Bone marrow (tissue), 2 donors: ENCODE measurements at places on chromosomes 2 and 18.

DNA sequence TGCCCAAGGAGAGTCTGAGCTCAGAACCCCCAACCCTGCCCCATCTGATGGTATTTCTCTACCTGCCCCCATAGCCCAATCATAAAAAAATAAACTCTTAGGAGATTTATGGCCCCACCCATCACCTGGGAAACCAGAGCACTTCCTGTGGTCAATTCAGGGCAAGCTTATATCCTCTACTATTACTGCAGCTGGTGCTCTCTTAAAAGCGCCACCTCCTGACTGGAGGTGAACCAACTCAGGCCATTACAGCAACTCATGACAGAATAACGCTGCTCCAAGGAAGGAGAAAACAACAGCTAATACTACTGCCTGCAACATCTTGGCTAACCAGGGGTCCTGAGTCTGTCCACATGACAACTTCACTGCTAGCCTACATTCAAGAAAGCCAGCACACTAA, 195.7 kb downstream of the MTCL1 start:
- no peak for DNase-seq

DNA sequence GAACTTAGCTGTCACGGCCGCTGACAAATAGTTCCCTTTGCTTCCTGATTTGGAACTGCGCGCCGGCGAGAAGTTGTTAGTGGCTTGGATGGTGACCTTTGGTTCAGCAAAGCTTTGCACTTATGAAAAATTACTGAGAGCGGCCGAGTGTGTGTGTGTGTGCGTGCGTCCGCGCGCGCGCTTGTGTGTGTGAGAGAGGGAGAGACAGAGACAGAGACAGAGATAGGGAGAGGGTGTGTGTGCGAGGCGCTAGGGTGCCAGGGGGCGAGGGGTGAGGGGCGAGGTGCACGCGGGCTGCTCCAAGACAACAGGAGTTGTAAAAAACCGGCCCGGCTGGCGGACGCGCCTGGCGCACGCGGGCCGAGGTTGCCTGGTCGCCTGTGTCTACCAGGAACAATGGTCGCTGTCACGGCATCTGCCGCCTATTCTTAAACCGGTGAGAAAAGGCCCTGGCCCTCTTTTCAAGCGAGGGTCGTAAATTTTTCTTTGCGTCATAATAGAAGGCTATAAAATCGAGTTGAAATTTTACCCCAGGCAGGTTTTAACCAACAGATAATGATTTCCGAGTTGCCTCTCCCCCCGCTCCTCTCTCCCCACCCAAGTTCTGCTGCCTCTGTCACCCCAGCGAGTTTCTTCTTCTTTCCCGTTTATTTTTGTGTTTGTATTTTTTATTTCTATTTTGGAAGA, 535 bp downstream of the HOXD3 start:
- no peak for DNase-seq

GRCh38 chr2:239604861-239605260, 204.0 kb upstream of the HDAC4 start:
- no peak for DNase-seq

GRCh38 chr2:169184074-169184473, 114.7 kb downstream of the DHRS9 start:
- DNase-seq = no peak

- no peak for DNase-seq
Observed at GRCh38 chr18:6624661-6625311, 104.7 kb upstream of the ARHGAP28 start.

DNA sequence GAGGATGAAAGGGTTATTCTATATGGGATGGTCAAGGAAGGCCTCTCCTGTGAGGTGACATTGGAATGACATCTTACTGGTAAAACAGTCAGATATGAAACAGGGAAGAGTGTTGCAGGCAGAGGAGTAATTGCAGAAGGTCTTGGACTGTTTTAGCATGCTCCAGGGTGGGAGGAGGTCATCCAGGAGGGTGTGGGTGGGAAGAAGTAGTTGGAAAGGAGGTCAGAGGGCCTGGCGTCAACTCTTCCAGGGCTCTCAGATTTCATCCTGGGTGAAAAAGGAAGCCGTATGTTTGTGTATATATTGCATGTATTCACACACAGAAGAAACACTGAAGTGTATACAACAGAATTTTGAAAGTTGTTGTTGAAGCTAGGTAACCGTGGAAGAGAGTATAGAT, 48.2 kb downstream of the ATP9B start:
- no peak for DNase-seq

- no peak for DNase-seq
Observed at GRCh38 chr2:121505986-121506586, 24.6 kb upstream of the RNU4ATAC start.

DNA sequence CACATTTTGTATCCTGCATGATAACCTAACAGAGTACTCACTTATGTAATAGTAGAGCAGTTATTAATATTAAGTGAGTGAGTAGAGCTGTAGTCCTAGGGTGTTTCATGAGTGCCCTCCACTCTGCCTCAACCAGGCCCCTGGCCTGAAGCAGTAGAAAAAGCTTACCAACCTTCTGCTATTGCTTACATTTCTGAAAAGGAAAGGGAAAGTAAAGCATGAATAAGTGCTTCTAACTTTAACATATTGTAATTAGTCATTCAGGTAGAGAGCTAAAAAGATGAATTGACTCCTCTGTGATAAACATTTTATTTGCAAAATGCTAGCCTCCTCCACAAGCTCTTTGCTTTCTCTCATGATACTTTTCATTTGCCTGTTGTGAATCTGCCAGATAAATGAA, 94.7 kb upstream of the RPE start:
- no peak for DNase-seq

DNA sequence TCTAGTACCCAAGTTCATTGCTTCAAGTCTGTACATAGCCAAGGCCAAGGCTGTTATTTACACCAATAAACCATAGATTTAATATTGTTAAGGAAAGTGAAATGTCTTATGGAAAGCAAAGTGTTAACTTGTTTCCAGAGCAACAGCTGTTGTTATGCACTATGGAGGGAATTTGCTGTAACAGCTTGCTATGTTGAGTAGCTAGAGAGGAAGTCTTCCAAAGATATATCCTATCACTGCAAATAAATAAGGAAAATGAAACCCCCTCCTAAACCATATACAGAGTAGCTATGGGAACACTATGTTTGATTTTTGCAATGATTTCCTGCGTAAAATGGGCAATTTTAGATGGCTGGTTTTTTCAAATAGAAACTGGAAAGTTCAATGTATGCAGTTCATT, 21.1 kb downstream of the TMEM182 start:
- DNase-seq = no peak

DNA sequence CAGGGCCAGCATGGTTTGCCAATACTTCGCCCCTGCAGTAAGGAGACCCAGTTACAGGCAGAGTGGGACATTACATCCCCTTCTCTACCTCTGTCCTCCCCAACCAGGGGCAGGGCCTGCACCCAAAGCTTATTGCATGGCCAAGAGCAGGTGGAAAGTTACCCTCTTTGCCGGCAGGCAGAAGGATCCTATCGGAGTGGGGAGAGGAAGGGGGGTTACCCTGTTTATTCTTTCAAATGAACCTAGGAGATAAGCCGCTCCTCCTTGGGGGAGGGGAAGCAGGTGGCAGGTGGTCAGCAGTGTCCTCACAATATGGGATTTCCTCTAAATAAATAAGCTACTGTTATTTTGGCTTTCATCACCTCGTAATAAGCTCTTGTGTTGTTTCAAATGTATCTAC, 53.9 kb downstream of the SPATS2L start:
- no peak for DNase-seq

DNA sequence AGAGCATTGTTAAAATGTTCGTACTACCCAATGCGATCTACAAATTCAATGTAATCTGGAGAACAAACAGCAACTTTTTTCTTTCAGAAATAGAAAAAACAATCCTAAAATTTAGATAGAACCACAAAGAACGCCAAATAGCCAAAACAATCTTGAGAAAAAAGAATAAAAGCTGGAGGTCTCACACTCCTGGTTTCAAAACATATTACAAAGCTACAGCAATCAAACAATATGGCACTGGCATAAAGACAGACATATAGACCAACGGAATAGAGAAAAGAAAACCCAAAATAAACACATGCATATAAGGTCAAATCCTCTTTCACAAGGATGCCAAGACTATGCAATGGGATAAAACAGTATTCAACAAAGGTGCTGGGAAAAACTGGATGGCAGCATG, 74.5 kb downstream of the MAP4K3 start:
- DNase-seq = no peak

- no peak for DNase-seq
Observed at GRCh38 chr2:203543898-203544328, 8.8 kb upstream of the RAPH1 start.

DNA sequence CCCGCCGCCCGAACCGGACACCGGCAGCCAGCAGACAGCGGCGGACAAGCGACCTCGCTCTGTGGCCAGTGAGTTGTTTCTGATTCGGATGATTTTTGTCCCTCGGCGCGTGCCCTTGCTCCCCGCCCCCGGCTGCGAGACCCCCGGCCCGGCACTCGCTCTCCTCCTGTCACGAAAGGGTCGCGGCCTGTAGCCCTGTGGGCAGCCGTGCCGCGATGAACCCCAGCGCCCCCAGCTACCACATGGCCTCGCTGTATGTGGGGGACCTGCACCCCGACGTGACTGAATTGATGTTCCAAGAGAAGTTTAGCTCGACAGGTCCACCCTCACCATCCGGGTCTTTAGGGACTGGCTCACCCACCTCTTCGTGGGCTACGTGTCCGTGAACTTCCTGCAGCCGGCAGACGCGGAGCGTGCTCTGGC, 1257.5 kb upstream of the ACVR2A start:
- no peak for DNase-seq

DNA sequence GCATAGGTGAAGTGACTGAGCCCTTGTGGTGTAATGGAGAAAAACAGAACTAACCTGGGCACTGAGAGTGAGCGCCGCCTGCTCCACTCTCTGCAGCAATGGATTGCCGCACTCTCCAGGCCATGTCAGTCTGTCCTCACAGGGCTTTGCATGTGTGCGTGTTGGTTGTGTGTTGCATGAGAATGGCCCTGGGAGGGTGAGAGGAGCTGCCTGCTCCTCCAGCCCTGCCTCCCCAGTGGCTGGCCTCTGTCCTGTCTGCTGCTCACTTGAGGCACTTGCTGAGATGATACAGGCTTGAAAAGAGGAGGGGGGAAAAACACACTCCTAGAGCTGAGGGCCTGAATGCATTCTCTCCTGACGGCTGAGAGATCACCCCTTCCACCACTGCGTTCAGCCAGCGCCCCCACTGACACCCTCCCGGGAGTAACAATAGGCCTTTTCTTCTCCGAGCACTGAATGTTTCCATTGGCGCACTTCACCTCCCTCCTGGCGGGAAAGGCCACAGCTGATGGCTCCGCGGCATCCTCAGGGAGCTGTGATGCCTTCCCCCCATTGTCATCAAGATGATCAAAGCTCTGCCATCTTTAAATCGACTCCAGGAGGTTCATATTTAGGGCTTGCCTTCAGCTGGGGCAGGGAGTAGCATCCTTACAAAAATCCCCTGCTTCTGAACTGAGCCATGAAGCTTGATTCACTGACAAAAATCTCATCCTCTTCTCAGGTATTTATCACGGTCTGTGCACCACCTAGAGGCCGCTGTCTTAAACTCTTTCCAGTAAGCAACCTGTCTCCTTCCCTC, 49.9 kb upstream of the DAPL1 start:
- peak; percentile 58 for DNase-seq

GRCh38 chr2:141899740-141900139, 231.1 kb downstream of the LRP1B start:
- no peak for DNase-seq

DNA sequence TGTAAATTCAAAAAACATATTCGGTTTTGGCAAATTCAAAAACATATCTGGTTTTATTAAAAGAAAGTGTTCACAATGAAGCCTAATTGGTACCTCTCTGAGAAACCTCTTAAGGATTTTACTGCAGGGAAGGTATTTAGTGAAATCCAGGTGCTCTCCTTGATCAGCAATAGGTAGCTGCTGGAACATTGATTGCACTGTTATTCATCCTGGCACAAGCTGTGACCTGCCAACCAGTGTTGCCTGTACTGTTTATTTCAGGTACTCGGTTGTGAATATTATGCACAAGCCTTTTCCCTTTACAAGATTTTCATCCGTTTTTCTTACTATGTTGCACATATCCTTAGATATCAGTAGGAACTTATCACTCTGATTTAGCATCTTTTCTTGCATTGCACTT, 155.8 kb upstream of the ZEB2 start:
- no peak for DNase-seq

DNA sequence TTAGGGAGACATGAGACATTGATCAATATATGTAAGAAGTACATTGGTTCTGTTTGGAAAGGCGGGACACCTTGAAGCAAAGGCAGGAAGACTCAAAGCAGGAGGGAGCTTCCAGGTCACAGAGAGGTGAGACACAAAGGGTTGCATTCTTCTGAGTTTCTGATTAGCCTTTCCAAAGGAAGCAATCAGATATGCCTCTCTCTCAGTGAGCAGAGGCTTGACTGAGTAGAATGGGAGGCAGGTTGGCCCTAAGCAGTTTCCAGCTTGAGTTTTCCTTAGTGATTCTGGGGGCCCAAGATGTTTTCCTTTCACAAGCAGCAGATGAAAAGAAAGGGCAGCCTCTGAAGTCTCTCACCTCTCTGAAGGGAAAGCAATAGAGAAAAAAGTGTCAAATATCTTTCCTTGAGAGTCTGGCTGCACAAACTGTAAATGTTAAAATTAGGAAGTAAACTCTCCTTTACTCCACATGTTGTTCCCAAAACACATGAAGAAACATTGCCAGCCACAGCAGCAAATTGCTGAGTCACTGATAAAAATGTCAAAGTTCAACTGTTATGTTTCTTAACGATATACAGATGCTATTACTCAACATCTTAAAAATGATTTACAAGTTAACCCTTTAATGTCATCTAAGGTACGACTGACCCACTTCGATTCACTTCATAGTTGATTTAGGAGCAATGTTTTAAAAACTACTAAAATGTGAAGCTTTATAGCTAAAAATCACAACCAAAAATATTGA, 40.3 kb downstream of the CYB5A start:
- DNase-seq = no peak

DNA sequence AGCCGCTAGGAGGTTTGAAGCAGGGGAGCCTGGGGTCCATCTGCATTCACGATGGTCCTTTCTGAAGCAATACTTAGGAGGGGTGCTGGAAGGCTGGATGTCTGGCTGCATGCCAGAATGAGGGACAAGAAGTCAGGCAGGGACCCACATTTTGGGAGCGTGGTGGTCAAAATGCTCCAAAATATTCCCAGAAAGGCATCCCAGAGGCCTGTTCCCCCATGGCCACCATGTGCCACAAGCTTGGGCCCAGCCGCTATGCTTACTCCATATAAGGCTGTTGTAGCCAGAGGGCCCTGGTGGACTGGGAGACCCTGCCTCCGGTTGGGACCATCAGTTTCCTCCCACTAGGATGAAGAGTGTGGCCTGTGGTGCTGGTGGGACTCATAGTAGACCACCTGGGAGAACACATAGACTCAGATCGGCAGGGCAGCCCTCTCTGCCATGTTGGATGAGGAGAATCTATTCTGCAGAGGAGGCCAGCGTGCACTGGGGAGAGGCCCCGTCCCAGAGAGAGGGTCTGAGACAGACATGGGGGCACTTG, 3.6 kb upstream of the PROM2 start:
- no peak for DNase-seq
